ENCODE measurements at places on chromosomes 4 and X. TPM values are rescaled to one million over a fixed set of nuclear protein-coding genes. Genes with fewer than 3 reads are reported as not detected.

Gene ZFP92
- under 0.01 TPM for total RNA-seq

Gene MTNR1A
- total RNA-seq, result not detected

Gene LARP7
- total RNA-seq, result 48.1 TPM

Gene TDO2
- 0.53 TPM for total RNA-seq

Gene HHIP
- 6.2 TPM for total RNA-seq

Gene HPGD
- 0.50 TPM for total RNA-seq

Gene VCX2
- not detected for total RNA-seq

Gene PAGE4
- total RNA-seq, result not detected

Gene TRPC3
- total RNA-seq, result under 0.01 TPM

Gene TMPRSS11A
- not detected for total RNA-seq

Gene TNIP2
- 47.7 TPM for total RNA-seq

Gene ERAS
- total RNA-seq, result not detected

Gene RS1
- total RNA-seq, result not detected

Gene GAGE12F
- total RNA-seq, result not detected

Gene PALLD
- 87.2 TPM for total RNA-seq

Gene GABRB1
- total RNA-seq, result 5.8 TPM

Gene NR3C2
- 6.8 TPM for total RNA-seq

Gene PNMA3
- 0.06 TPM for total RNA-seq

Gene SSX2
- not detected for total RNA-seq

Gene SCML2
- 1.2 TPM for total RNA-seq

Gene SMR3B
- total RNA-seq, result not detected

Gene CFAP47
- not detected for total RNA-seq

Gene ZDHHC15
- 3.7 TPM for total RNA-seq

Gene CBLL2
- total RNA-seq, result not detected

Gene SFRP2
- total RNA-seq, result not detected

Gene PNMA5
- total RNA-seq, result not detected

Gene CENPI
- 14.1 TPM for total RNA-seq

All from aortic smooth muscle cell (primary cell).